Amniotic epithelial cell (primary cell): ENCODE measurements at places on chromosomes 4 and X.

DNA sequence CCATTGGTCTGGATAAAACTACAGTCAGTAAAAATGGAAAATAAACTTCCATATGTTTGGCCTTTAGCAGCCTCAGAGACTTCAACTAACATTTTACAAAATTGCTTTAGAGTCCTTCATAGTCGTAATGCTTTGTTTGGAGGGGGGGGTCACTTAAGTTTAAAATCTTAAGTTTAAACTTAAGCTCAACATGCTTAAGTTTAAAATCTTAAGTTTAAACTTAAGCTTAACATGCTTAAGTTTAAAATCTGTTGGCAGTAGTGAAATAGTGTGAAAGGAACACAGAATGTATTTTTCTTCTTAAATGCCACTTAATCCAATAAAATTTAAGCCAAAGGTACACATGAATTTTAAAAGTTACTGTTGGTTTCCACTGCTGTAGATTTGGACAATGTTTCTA is 45.9 kb upstream of the UNC5C start:
- DNase-seq, result no peak

DNA sequence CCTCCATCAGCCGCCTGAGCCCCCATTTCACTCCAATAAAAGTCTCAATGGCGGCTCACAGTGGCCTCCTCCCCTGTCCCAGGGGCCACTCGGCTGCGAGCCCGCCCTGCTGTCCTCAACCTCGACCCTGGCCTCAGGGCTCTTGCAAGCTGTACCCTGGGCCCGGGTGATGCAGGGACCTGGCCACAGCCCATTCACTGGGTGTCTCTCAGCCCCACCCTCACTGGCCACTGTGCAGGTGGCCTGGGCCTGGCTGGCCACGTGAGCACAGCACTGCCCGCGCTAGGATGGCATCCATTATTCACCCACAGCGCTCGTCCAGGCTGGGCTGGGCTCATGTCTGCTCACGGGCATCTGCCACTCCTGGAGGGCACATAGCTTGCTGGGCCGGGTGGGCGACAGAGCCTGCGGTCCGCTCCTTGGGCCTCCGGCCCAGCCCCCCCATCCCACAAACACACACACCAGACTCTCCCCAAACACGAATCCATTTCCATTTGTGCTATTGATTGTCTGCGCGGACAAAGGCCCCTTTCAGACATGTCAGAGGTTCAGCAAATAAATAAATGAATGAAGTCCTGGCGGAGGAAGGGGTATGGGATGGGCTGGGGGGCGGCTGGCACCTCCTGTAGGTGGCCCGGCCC is 16.5 kb upstream of the FGFR3 start:
- no peak for DNase-seq

- DNase-seq, result peak; percentile 92
These were observed 59.0 kb downstream of the WWC2 start for GRCh38 chr4:183158062-183158461.

DNA sequence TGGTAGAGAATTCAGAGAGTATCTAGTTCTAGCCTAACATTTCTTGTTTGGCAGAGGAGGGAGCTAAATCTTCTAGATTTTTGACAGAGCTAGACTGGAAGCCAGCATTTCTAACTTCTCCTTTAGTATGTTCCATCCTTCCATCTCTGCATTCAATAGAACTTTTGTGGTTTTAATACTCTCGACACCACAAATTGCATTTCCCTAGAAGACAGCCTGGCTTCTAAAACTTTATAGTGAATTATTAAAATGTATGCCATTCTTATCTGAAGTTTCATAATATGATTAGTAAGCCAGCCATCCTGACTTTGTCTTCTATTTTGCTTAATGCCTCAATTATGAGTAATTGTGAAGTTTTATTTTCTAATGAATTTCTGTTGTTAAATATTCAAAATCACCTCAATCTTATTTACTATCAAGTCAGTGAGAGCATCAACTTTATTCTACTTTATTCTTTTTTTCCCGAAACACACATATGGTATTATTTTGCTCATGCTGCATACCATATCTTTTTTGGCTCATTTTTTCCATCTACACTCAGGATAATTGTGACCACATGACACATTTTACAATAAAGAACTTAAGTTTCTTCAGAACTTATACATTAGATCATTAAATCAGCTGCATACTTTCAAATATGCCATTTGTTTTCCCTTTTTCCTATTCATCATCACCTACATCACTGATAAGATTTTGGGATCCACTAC is 30.2 kb downstream of the EDNRA start:
- peak; percentile 60 for DNase-seq

GRCh38 chr4:1566838-1567518 is 117.1 kb downstream of the FAM53A start:
- DNase-seq, result no peak

DNA sequence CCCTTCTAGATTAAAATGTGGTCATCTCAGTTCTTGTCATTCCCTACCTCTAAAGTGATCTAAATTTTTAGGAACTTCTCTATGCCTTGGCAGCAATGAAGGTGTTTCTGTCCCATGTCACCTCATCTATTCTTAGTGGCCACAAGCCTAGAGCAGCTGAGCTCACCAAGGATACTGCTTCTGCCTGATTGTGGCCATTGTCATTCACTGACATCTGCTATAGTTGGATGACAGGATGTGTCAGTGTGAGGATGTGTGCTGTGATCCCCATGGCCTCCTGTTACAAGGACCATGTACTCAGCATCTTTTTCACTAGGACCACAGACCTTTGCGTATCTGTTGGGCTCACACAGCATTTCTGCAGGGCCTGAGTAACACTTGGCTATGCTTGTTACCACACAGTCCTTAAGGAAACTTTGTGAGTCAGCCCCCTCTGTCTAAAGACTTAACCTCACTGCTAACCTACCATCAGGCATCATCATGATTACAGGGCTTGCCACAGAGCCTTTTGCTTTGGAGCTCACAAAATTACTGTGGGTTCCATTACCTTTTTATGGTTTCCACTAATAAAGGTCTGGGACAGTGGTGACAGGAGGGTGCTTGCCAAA is 421.0 kb downstream of the ADAM29 start:
- peak; percentile 66 for DNase-seq

- no peak for DNase-seq
These were observed 103.2 kb downstream of the ENPP6 start for GRCh38 chr4:184114431-184114830.

DNA sequence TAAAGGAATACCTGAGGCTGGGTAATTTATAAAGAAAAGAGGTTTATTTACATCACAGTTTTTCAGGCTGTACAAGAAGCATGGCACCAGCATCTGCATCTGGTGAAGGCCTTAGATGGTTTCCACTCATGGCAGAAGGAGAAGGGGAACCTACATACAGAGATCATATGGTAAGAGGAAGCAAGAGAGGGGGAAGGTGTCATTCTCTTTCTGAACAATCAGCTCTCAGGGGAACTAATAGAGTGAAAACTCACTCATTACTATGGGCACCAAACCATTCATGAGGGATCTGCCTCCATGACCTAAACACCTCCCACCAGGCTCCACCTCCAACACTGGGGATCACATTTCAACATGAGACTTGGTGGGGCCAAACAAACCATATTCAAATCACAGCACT is 61.7 kb upstream of the PPP1R2C start:
- DNase-seq, result no peak
